ENCODE measurements at places on chromosomes 6 and 20.

GRCh38 chr6:155024391-155025027 is 29.4 kb downstream of the TIAM2 start:
- no peak for DNase-seq

- DNase-seq, result no peak
These were observed 519.4 kb upstream of the ZNF337 start for GRCh38 chr20:26216025-26216424.

- DNase-seq, result no peak
These were observed 57.6 kb upstream of the IPCEF1 start for GRCh38 chr6:154414021-154414813.

DNA sequence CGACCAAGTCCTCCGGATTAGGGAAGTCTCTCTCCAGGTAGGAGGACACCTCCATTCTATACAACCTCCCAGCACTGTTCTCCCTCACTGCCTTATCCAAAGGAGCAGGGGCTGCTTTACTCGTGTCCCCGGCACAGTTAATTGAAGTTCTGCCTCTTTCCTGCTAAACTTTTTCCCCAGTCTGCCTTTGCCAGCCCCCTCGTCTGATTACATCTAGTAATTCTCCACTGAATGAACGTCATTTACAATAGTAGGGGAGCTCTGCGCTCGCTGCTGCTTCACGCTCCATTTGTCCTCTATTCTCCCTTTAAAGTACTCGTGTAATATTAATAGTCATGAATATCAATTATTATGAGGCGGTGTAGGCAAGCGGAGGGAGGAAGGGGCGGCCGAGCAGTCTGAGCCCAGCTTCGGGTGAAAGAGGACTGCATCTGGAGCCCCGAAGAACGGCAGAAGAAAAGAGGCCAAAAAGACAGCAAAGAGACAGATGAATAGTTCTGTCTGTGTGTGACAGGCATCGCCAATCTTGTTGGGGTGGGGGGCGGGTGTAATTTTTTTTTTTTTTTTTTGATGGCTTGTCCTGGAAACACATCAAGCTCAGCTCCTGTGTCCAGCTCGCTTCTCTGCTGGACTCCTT is 2.9 kb downstream of the TFAP2B start:
- DNase-seq, result no peak

GRCh38 chr20:49984426-49985153 is 1.8 kb downstream of the SNAI1 start:
- no peak for DNase-seq

GRCh38 chr20:19304886-19305415 is 92.5 kb downstream of the SLC24A3 start:
- no peak for DNase-seq

DNA sequence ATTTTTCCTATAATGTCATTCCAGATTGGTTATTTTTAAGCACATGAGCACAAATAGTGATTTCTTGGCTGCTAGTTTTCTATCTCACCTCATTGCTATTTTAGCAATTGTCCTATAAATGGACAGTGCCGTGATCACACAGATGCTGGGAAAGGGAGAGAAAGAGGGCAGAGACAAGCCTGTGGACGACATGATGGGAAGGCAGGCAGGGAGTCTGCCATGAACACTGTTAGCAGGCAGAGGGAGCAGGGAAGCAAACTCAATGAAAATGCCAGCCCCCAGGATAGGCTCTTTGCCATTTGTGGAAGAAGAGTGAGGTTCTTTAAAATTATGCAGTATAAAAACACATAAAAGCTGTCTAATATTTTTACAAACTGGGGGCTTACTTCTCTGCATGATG is 96.8 kb downstream of the ADTRP start:
- no peak for DNase-seq

GRCh38 chr20:58745391-58745790 is 52.8 kb downstream of the NPEPL1 start:
- no peak for DNase-seq

GRCh38 chr6:158686791-158687381 is 37.0 kb downstream of the SYTL3 start:
- DNase-seq, result peak; percentile 66

DNA sequence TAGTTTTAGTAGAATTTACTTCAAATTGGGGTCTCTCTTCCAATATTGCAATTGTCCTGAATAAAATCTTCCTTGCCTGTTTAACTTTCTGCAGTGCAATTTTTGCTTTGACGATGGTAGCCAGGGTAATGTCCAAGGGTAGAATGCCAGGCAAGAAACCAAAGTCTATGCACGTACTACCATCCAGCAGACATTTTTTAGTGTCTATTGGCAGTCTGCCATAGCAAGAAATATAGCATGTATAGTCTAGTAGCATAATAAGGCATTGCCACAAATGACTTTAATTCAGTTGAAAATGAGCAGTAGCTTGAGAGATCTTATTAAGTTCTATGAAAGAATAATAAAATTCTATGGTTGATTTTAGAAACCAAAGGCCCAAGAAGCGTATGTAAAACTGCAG is 62.3 kb upstream of the KCNQ5 start:
- DNase-seq, result no peak

DNA sequence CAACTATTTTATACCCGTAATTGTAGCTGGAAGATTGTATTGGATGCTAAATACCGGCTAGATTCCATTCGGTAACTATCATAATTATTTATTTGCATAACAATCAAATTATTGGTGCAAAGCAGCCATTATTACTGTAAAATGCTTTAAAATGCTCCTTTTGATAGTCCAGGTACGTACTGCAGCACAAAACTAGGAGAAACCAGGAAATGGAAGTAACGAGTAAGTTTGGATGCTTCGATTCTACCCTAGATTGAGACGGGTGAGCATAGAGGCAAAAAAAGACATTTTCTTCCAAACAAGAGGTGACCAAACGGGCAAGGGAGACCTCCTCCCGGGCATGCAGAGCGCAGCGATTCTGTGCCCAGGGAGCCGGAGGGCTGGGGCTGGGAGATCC is 469 bp upstream of the XRN2 start:
- DNase-seq, result no peak

DNA sequence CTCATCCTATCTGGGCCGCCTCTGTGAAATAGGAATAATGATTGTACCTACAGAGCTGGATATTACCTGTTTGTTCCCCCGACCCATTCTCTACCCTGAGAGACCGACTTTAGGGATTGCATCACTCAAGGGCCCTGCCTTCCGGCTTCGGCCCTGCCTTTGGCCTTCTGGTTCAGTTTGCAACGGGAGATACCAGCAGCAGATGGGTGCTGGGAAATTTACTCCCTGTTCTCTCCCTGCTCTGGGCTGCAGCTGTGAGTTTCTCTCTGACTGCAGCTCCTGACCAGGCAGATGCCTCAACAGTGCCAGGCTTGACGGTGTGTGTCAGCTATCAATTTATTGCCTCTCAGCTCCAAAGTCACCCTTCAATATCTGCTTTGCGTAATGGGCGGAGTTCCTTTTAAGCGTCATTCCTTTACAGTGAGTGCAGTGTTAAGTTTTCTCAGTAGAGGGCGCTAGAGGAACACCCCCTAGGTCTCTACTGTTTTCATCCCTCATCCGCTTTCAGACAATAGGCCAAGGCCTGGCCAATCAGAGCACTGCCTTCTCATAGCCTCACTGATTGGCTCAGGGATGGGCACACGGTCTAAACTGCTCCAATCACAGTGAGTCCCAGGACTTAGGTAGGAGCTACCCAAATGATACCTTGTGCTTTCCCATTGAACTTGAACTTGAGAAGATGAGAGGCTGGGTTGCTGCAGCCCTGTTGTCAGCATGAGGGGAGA is 30.0 kb downstream of the KCNG1 start:
- DNase-seq, result peak; percentile 64

GRCh38 chr6:55678330-55679224 is 99.6 kb upstream of the HMGCLL1 start:
- no peak for DNase-seq

DNA sequence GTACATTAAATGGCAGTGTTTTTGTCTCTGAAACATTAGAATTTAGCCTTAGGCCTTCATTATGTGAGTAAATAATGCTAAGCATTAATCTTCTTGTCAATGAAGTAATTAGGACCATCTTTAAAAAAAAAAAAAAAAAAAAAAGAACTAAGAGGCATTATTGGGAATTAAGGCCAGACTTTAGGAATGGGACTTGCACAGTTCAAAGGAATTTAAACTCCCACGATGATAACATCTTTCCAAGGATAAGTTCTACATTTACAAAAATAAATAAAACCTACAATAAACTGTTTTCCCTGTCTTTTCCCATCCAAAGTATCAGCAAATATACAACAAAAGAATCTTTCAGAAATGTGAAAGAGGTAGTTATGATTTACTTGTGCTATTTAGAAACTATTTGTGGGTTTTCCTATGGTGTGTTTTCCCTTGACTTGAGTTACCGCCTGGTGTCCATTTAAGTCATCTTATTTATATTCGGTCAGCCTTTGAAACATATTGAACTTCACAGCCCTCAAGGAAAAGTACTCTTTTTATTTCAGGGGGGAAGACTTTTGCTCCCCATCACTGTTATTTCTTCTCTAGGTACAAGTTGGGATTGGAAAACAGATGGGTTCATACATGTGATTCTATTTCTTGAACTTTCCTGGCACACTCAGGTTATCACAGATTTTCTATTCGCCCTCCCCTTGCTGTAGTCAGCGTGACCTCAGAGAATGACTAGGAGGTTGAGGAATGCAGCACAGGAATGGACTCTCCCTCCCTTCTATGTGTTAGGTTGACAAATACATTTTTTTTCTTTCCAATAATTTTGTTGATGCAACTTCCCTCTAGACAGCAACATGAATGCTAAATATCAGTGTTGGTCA is 13.6 kb downstream of the STMND1 start:
- no peak for DNase-seq

GRCh38 chr6:44128020-44128917 is 915 bp downstream of the TMEM63B start:
- DNase-seq, result peak; percentile 33

DNA sequence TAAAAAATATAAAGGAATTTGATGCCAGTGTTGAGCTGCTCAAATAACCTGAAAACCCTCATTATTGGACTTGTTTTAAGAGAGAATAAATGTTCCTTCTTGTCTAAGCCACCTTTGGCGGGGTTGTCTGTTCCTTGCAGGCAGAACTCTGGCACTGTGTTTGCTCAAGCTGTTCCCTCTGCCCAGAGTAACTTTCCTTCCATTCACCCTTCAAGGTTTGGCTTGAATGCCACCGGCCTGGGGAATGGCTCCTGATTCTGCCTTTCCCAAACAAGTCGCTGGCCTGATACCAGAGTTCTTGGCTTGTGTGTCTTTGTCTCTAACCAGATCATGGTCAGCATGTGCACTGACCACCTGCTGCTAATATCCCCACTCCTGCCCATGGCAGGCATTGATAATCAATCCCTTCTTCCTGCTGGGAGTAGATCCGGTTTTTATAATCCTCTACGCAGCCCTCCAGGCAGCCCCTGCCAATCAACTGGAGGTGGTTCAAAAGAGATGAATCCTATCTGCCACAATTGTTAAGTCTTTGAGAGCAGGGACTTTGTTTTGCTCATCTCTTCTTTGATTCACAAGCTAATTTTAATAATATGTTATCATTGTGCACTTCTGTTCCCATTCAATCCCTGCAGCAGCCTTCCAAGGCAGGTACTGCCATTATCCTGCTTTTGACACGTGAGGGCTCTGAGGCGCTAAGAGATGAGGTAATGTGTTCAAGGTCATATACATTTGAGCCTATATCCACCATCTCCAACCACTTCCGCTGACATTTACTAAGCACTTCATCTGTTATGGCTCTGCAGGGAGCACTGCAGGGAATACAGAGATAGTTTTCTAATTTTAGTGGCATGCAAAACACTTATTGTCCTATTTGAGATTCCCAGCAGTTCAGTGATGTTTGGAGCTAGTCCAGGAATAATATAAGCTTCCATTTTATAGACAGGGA is 3.1 kb upstream of the CCM2L start:
- DNase-seq, result no peak

DNA sequence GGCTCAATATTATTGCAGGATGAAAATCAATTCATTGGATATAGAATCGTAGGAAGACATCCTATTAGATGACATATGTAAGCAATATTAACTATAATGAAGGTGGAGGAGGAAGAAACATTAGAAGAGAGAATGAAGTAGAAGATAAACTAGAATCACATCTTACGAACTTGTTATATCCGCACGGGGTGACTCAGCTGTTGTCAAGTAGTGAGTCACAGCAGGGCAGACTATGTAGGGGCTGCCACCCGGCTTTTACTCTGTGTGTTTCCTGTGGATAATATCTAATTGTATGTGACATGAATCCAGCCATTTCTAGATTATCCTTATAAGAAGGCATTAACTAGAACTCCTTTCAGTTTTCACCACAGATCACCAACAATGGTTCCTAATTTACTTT is 520.2 kb downstream of the DOK5 start:
- DNase-seq, result no peak

DNA sequence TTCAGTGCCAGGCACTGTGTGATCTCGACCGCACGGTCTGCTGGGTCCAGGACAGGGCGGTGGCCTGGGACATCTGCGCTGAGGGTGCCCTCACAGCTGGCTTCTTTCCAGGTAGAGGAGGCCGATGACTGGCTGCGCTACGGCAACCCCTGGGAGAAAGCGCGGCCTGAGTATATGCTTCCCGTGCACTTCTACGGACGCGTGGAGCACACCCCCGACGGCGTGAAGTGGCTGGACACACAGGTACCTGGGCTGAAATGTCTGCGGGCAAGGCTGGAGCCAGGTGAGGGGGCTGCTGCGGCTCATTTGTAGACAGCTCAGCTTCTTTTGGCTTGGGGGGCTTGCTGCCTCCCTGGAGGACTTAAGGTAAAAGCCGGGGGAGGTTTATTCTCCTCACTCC is 26.6 kb downstream of the PYGB start:
- no peak for DNase-seq

GRCh38 chr6:117985916-117986315 is 78.9 kb downstream of the SLC35F1 start:
- DNase-seq, result no peak

GRCh38 chr20:14643556-14643955 is 306.1 kb upstream of the FLRT3 start:
- no peak for DNase-seq

DNA sequence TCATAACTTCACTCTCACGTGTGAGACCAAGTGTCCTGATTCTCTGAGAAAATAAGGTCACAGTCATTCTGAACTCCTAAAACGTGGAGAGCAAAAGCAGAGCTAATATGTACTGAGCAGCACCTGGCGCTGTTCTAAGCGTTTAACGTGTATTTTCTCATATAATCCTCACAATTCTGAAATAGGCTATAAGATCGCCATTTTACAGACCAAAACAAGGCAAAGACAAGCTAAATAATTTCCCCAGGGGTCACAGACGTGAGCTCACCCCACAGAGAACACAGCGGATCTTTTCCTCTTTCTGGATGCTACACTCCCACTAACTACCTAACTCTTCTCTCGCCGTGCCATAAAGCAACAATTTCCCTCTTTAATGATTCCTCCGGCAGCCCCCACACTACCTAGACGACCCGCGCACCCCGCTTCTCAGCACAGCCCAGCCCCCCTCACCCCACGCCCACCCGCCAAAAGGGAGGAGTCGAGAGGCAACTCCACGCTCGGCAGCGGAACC is 636 bp downstream of the SUPT3H start:
- no peak for DNase-seq

- no peak for DNase-seq
These were observed 587.2 kb downstream of the EPM2A start for GRCh38 chr6:145147981-145148749.

GRCh38 chr20:2809690-2810089 is 5.1 kb upstream of the C20orf141 start:
- DNase-seq, result no peak

GRCh38 chr6:8499540-8499939 is 64.2 kb upstream of the SLC35B3 start:
- no peak for DNase-seq

GRCh38 chr6:14719270-14719669 is 526.6 kb upstream of the JARID2 start:
- no peak for DNase-seq

Measured in activated CD8-positive, alpha-beta T cell treated with anti-CD3 and anti-CD28 coated beads, Interleukin-2, amount 10 ng/mL, durations not matched to agents 7 days and 5 days (primary cell).